ENCODE measurements at places on chromosomes 3 and 15. TPM values are rescaled to one million over a fixed set of nuclear protein-coding genes. Genes with fewer than 3 reads are reported as not detected.
A peak's percentile ranks its signal among the peaks of the same experiment; 100 is the strongest.

Gene TTLL13
- not detected for total RNA-seq

Gene GNAI2
- total RNA-seq = 118 TPM

DNA sequence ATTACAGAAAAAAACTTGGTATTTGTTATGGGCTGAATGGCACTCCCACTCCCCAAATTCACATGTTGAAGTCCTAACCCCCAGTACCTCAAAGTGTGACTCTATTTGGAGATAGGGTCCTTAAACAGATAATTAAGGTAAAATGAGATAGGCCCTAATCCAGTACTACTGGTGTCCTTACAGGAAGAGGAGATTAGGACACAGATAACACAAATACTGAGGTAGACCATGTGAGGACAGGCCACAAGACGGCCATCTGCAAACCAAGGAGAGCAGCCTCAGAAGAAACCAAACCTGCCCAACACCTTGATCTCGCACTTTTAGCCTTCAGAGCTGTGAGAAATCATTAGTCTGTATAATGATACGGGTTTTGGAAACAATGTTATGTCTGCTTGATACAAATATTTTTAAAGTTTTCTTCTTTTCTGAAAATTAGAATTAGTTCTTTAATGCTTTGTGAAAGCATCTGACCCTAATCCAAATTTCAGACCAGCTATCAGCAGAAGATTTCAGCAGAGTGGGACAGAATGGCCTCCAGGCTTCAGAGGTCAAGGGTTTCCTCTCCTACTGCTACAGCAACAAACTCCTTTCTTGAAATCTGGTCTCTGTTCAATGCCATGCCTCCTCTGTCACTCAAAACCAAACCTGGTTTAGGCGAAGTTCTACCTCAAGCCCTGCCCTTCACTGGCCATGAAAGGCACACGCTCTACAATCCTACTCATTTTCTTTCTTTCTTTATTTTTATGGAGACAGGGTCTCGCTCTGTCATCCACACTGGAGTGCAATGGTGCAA, 22.0 kb upstream of the HDC start:
- DNase-seq = no peak

DNA sequence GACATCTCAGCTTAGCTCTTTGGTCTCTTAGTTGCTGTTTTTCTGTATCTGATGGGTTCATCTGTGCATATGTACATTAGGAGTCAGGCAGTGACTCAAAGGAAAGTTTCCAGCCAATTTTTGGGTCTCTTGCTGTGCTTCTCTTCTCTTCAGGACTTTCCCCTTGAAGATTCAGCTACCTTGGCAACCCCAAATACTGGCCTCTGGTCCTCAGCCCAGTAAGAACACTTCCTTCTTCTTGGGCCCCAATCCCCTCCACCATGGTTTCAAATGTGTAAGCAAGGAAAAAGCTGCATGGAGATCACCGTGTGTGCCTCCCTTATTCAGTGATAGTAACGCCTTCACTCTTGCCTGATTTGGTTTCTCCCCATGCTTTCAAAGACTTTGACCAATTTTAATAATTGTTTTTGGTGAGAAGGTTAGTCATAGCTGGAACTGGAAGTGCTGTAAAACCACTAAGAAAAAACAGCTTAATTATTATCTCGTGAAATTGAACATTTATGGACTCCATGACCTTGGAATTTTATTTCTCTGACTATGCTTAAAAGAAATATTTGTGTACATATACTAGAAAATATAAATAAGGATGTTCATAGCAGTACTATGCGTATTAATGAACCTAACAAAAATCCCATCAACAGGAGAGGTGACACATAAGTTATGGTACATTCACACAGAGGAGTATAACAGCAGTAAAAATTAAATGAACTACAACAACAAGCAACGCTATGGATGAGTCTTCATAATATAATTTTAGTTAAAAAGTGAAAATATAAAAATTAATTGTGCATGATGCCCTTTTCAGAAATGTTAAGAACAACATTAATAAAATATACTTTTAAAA, 125.3 kb upstream of the BCL6 start:
- DNase-seq = no peak

GRCh38 chr15:58538225-58538727, 106.5 kb downstream of the LIPC start:
- DNase-seq = no peak

GRCh38 chr3:56899851-56900250, 98.1 kb upstream of the ARHGEF3 start:
- no peak for DNase-seq

DNA sequence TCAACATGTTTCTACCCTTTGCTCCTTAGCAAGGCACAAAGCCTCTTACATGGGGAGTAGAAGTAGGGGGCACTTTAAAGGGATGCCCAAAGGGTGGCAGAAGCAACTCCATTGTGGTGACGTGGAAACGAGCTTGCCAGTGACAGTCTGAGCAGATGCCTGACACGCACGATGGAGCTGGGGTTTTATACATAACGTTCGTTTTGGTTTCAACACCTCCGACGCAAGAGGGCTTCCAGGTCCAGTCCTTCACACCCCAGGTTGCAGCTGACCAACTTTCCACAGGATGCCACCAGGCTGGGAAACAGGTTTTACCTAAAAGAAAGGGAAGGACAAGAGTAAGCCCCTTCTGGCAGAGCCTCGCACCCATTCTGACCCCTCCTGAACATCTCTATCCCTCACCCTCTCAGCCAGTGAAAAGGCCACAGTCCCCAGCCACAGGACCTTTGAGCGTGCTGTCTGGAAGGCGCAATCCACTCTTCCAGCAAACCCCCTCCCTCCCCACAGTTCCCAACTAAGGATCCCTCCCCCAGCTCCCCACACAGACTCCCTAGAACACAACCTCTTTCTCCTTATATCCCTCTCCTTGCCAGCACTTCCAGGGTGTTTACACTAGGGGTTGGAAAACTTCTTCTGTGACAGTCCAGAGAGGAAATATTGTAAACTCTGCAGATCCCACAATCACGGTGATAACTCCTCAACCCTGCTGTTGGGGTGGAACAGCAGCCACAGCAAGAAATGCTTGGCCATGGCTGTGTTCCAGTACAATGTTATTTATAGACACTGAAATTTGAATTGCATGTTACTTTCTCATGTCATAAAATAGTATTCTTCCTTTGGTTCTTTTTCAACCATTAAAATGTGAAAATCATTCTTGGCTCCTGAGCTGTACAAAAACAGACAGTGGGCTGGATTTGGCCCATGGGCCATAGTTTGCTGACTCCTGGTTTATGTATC, 36.2 kb downstream of the FAM174B start:
- DNase-seq = no peak

- DNase-seq = no peak
Observed at GRCh38 chr3:13343601-13344000, 76.5 kb downstream of the NUP210 start.

- DNase-seq = peak; percentile 20
Observed at GRCh38 chr3:42979044-42979972, at the start of gene GASK1A. Gene GASK1A, plus strand, starts transcription at chr3:42979311. Its CDS starts 332 bp downstream, at chr3:42979643.

All from prostate gland (tissue), 2 donors.